Cerebellum (tissue), 4 donors: ENCODE measurements at places on chromosomes 12 and 14. TPM values are rescaled to one million over a fixed set of nuclear protein-coding genes. Genes with fewer than 3 reads are reported as not detected.

GCH1 gene
- 1.8 TPM for total RNA-seq

FAM186B gene
- total RNA-seq = 0.18 TPM

COQ10A gene
- total RNA-seq = 13.8 TPM

KRT75 gene
- total RNA-seq = not detected

DRAM1 gene
- total RNA-seq = 1.5 TPM
